ENCODE measurements at places on chromosomes 13 and 19.

GRCh38 chr13:113538689-113539058 lies 45.9 kb upstream of the TFDP1 start:
- H3K27me3 ChIP-seq: peaks cover 9% of the 10 kb centered on the region
- H3K4me1 ChIP-seq: peaks cover 3% of the 10 kb centered on the region
- peak overlapping the region; percentile 39 for H3K4me3 ChIP-seq
- no peak overlapping the region for H3K27ac ChIP-seq

DNA sequence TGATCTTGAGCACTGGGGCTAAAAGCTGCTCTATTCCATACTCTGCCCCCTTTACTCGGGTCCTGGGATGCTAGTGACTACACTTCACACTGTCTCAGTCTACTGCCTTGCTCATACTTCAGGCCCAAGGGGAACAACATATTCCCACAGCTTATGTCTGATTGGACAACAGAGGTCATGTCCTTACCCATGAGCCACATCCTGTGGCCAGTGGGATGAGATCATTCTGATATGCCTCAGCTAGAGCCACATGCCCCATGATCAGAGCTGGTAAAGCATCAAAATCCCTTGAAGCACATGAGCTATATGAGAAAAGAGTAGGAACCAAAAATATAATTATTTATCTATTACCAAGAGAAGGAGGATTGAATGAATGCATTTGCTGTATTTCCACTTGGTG lies 290.1 kb upstream of the TSHZ3 start:
- H3K4me1 ChIP-seq: no peaks in the 10 kb centered on the region
- no peak overlapping the region for H3K27ac ChIP-seq
- no peaks in the 10 kb centered on the region for H3K36me3 ChIP-seq

DNA sequence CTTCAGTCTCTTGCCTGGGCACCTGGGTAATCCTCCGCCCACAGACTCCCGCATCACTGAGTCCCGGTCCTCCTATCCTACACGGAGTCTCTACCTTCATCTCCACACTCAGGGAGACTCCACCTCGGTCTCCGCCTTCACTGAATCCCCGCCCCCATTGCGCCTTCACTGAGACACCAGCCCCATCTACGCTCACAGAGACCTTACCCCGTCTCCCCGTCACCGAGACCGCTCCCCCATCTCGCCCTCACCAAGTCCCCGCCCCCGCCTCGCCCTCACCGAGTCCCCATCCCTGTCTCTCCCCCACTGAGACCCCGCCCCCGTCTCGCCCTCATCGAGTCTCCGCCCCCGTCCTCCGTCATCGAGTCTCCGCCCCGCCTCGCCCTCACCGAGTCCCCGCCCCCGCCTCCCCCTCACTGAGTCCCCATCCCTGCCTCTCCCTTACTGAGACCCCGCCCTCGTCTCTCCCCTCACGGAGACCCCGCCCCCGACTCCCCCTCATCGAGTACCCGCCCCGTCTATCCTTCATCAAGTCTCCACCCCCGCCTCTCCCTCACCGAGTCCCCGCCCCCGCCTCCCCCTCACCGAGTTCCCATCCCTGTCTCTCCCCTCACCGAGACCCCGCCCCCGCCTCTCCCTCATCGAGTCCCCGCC lies 23.1 kb upstream of the ZNF846 start:
- peaks cover 7% of the 10 kb centered on the region for H3K27me3 ChIP-seq
- peaks cover 13% of the 10 kb centered on the region for H3K36me3 ChIP-seq
- peaks cover 21% of the 10 kb centered on the region for H3K4me1 ChIP-seq
- H3K4me3 ChIP-seq: peak overlapping the region; percentile 86
- no peak overlapping the region for H3K27ac ChIP-seq
- peak; percentile 91 for DNase-seq

DNA sequence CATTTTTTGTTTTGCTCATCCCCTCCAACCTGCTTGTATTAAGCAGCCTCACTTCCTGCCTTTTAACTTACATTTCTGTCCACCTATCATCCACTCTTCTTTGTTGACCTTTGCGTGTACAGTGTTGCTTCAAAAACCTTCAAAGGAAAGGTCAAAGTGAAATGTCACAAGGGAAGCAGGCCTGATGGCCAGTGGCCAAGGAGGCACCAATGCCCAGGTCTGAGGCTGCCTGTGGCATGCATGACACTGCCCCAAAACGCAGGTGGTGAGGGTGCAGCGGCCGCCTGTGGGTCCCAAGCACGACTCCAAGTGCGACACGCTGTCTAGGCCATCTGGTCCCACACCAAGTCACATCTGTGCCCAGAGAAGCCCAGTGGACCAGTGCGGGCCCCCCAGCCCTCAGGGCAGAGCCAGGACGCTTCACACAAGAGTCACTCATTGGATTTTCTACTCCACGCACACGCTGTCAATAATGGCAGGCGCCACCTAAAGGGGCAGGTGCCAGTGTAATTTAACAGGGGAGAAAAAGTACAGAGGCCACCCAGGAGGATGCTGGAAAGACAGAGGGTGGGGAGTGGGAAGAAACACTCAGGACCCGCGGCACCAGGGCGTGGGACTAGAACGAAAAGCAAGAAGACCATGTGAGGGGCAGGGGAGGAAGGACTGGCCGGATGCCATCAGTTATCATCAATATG lies 23.5 kb downstream of the SLC7A1 start:
- no peak overlapping the region for H3K27ac ChIP-seq
- no peak overlapping the region for H3K4me3 ChIP-seq
- peaks cover 17% of the 10 kb centered on the region for H3K4me1 ChIP-seq
- H3K27me3 ChIP-seq: peaks cover 2% of the 10 kb centered on the region
- no peak for DNase-seq

- peak overlapping the region; percentile 75 for H3K4me3 ChIP-seq
- no peak overlapping the region for H3K27ac ChIP-seq
Measured at GRCh38 chr19:14441041-14441938, 8.2 kb downstream of the PKN1 start.

DNA sequence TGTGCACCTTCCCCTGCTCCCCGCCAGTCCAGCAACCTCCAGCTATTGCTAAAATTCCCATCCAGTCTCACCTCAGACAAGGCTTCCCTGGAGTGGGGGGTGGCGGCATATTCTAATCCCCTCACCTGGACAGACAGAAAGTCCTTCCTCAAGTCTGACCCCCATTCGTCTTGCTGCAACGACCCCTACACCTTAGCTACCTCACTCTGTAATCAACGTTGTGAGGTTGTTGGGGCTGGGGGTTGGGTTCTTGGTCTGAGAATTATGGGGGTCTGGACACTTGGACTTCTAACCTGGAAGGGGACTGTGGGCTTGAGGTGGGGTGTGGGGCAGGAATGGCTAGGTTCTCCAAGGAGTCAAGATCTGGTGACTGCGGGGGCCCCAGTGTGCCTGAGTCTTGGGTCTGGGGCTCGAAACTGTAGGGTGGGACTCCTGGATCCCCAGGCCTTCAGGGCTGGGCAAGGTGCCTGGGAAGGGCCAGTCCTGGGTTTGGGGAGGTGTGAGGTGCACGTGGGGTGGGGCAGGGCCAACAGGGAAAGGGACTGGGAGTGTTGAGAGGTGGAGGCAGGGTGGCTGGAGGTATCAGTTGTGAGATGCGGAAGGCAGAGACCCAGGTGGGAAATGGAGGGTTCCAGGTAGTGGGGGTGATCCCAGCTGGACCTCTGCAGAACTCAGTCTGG lies 1.3 kb downstream of the FOXA3 start:
- H3K4me1 ChIP-seq: peaks cover 18% of the 10 kb centered on the region
- H3K27me3 ChIP-seq: peaks cover 14% of the 10 kb centered on the region
- peak overlapping the region; percentile 72 for H3K27ac ChIP-seq
- peaks cover 6% of the 10 kb centered on the region for H3K36me3 ChIP-seq

- H3K4me3 ChIP-seq: no peak overlapping the region
- peaks cover 1% of the 10 kb centered on the region for H3K27me3 ChIP-seq
- H3K4me1 ChIP-seq: no peaks in the 10 kb centered on the region
- H3K36me3 ChIP-seq: peaks cover 24% of the 10 kb centered on the region
- no peak for DNase-seq
- H3K27ac ChIP-seq: no peak overlapping the region
Measured at GRCh38 chr19:2136796-2137195, 14.6 kb downstream of the AP3D1 start.

DNA sequence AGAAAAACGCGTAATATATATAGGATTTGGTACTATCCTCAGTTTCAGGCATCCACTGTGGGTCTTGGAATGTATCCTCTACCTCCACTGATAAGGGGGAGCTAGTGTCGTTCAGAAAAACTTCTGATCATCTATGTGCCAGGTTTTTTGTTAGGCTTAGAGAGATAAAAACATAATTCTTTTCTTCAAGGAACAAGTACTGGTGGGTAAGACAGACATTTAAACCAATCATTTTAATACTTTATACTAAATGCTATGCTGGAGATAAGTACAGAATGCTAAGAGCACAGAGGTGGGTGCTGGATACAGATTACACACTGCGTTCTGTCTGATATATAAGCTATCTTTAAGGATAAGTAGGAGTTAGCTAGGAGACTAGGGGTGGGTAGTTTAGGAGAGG lies 166.1 kb downstream of the PDS5B start:
- H3K4me1 ChIP-seq: no peaks in the 10 kb centered on the region
- peaks cover 4% of the 10 kb centered on the region for H3K36me3 ChIP-seq
- H3K4me3 ChIP-seq: no peak overlapping the region
- DNase-seq: no peak
- H3K27ac ChIP-seq: no peak overlapping the region
- H3K27me3 ChIP-seq: no peaks in the 10 kb centered on the region

DNA sequence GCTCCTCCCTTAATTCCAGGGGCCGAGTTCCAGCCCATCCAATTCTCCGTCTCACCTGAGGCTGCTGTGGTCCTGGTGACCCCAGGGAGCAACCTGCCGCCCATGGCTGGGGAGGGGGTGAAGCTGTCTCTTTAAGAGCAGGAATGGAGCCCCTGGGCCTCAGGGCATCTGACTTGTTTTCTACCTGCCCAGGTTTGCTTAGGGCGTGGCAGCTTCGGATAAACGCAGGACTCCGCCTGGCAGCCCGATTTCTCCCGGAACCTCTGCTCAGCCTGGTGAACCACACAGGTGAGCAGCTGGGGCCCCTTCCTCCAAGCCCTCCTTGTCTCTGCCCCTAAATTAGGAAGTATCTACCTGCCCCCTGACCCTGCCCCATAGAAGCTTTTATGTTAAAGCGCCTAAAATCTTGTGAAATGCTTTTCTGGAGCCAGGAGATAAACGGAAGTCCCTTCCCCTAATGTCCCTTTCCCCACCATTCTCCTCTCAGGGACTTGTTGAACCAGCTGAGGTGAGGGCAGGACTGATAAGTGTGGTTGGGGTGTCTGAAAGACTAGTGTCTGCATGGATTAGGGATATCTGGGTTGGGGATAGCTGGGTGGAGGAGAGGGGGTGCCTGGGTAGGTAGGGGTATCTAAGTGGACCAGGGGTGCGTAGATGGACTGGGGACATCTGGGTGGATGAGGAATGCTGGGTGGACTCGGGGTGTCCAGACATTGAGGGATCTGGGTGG lies 614 bp downstream of the FXYD3 start:
- no peak overlapping the region for H3K27ac ChIP-seq
- H3K4me3 ChIP-seq: peak overlapping the region; percentile 56
- H3K4me1 ChIP-seq: peaks cover 6% of the 10 kb centered on the region

- no peak for DNase-seq
- no peaks in the 10 kb centered on the region for H3K36me3 ChIP-seq
Measured at GRCh38 chr19:12789098-12789903, 2.0 kb upstream of the JUNB start.

GRCh38 chr19:5719274-5719960 lies 529 bp downstream of the LONP1 start:
- peak overlapping the region; percentile 95 for H3K4me3 ChIP-seq
- peaks cover 15% of the 10 kb centered on the region for H3K27me3 ChIP-seq
- peak overlapping the region; percentile 92 for H3K27ac ChIP-seq
- H3K4me1 ChIP-seq: peaks cover 13% of the 10 kb centered on the region

- no peak for DNase-seq
- no peak overlapping the region for H3K27ac ChIP-seq
- H3K27me3 ChIP-seq: peaks cover 6% of the 10 kb centered on the region
- peaks cover 15% of the 10 kb centered on the region for H3K4me1 ChIP-seq
- H3K36me3 ChIP-seq: no peaks in the 10 kb centered on the region
Measured at GRCh38 chr19:575527-576506, 3.4 kb downstream of the BSG start.

Measured in endothelial cell (in vitro differentiated cells).